ENCODE measurements at places on chromosomes 4 and X. TPM values are rescaled to one million over a fixed set of nuclear protein-coding genes. Genes with fewer than 3 reads are reported as not detected.

GRCh38 chrX:71183341-71183740 lies 38.7 kb downstream of the NLGN3 start:
- no peak overlapping the region for H3K4me3 ChIP-seq
- no peaks in the 10 kb centered on the region for H3K27me3 ChIP-seq
- H3K4me1 ChIP-seq: peaks cover 10% of the 10 kb centered on the region
- DNase-seq: peak; percentile 69
- peak overlapping the region; percentile 86 for H3K27ac ChIP-seq

DNA sequence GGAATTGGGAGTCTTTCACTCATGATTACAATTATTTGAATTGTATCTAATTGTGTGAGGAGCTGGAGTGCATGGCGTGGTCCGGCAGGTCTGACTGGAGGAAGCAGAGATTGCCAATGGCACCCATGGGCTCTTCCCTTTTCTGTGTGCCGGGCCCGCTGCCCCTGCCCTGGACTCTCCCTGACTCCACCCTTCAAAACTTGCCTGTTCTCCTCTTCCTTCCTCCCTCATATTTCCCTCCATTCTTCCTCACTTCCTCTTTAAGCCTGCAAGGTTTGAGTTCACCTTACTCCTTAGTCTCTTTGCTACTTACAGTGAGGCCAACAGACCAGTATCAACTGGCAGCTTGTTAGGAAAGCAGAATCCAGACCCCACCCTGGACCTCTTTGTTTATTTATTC lies 6.5 kb upstream of the STBD1 start:
- H3K4me3 ChIP-seq: no peak overlapping the region
- peak overlapping the region; percentile 20 for H3K27ac ChIP-seq
- H3K4me1 ChIP-seq: peaks cover 16% of the 10 kb centered on the region
- H3K27me3 ChIP-seq: peaks cover 3% of the 10 kb centered on the region

DNA sequence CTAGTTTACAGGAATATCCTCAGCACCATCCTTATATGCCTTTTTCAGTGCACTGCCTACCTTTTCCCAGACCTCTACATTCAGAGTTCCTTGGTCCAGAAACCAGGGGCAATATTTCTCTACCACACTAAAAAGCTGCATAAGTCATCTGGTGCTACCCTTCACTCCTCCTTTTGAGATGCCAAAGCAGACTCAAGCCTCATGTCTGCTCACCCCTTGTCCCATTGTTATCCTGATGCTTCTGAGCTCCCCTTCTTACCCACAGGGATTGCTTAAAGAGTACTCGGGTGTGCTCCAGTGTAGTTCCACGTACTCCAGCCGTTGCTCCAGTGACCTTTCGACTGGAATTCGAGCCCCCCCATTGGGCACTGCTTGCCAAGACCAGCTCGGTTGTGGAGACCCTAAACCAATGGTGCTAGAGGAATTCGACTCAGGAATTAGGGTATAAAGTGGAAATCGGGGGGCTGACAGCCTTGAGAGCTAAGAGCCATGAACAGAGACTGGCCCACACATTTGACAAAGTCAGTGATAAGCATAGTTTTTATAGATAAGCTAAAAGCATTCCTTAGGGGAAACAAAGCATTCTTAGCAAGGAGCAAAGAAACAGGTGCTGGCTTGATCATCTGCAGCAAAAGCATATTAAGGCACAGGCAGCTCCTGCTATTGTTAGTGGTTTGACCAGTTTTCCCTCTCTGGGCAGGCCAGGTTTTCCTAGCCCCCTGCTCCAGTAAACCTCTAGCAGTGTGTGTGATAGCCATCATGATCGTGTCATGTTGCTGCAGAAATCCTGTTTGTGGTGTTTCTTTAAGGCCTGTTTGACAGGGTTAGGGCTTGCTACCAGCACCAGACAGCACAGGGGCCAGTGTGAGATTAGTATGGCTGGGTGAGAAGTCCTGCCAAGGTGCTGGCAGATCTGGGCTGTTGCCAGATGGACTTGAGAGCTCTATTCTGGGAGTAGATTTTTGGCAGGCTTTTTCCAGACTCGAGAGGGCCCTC lies 57.5 kb upstream of the WDR1 start:
- DNase-seq: peak; percentile 33
- H3K27me3 ChIP-seq: no peaks in the 10 kb centered on the region
- H3K36me3 ChIP-seq: no peaks in the 10 kb centered on the region
- no peak overlapping the region for H3K27ac ChIP-seq

DNA sequence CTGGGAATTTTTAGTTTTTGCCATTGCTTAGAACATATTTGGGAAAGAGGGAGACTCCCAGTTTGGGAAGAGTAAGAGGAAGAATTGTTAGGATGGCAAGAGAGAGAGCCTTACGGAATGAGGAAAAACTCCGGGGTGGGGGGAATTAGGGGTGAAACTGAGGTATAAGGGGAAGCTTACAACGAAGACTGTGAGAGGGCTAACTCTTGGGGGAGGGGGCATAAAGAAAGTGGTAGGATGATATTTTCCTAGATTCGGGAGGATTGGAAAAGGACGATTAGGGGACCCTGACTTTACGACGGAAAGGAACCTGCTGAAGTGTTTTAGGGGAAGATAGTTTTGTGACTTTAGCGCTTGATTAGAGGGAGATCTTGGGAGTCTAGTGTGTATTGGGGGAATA lies 86.2 kb upstream of the HPRT1 start:
- peak overlapping the region; percentile 80 for H3K4me3 ChIP-seq
- peak overlapping the region; percentile 97 for H3K27ac ChIP-seq
- H3K27me3 ChIP-seq: peaks cover 10% of the 10 kb centered on the region
- no peaks in the 10 kb centered on the region for H3K36me3 ChIP-seq
- no peaks in the 10 kb centered on the region for H3K4me1 ChIP-seq

DNA sequence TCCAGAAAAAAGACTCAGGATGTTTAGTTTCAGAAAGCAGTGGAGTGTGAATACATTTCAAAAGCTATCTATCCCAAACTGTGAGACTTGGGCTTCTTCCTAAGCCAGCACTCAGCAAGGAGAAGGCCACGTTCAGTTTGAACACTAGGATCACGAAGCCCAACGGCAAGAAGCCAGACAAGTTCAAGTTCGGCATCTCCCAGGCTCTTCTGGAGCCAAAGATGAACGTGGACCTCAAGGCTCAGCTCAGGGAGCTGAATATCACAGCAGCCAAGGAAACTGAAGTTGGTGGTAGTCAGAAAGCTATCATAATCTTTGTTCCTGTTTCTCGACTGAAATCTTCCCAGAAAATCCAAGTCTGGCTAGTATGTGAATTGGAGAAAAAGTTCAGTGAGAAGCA lies 7.6 kb downstream of the PLAC1 start:
- H3K4me1 ChIP-seq: peaks cover 7% of the 10 kb centered on the region
- no peaks in the 10 kb centered on the region for H3K36me3 ChIP-seq
- peaks cover 22% of the 10 kb centered on the region for H3K27me3 ChIP-seq
- H3K4me3 ChIP-seq: no peak overlapping the region

GRCh38 chr4:39205000-39205399 lies 22.7 kb downstream of the WDR19 start:
- peak; percentile 9 for DNase-seq
- H3K36me3 ChIP-seq: peaks cover 12% of the 10 kb centered on the region
- no peaks in the 10 kb centered on the region for H3K27me3 ChIP-seq
- no peak overlapping the region for H3K27ac ChIP-seq
- H3K4me3 ChIP-seq: no peak overlapping the region
- no peaks in the 10 kb centered on the region for H3K4me1 ChIP-seq

DNA sequence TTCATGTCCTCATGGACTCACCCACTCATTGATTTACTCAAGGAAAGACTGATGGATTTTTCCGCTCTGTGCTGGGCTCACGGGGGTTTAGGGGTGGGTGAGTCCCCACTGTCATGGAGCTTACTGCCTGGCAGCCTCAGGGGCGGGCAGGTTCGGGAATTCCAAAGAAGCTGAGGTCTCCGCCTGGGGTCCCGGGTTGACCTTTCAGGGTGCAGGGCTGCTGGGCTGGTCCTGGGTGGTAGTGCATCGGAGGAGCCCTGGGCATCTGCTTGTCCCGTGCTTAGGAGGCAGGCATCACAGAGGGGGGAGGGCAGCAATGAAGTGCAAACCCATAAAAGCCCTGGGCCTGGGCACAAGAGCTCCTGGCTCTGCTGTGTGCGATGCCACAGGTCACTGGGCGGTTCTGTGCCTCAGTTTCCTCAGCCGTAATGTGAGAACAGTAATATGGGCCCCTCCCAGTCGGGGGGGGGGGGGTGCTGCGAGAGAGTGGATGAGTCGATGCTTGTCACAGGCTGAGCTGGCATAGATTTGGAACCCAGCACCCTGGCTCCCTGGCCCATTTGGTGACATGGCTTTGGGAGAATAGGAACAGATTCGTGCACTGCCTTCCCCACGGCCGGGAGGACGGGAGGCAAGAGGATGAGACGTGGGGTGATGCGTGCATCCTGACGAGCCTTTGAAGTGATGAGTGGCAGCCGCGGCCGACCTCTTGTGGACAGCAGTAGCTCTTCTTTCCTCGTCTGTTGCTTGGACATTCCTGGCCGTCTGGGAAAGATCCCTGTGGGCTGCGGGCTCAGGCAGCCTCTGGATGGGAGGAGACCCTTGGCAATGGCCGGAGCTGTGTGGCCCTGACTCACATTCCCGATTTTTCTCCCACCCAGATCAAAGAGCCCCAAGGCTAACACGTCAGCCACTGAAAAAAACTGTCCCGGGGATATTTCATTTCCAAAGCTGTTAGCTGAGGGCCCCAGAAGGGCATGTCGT lies 42.0 kb downstream of the PSAPL1 start:
- H3K36me3 ChIP-seq: no peaks in the 10 kb centered on the region
- peak; percentile 83 for DNase-seq
- peaks cover 47% of the 10 kb centered on the region for H3K4me1 ChIP-seq
- no peak overlapping the region for H3K4me3 ChIP-seq
- peaks cover 66% of the 10 kb centered on the region for H3K27me3 ChIP-seq

DNA sequence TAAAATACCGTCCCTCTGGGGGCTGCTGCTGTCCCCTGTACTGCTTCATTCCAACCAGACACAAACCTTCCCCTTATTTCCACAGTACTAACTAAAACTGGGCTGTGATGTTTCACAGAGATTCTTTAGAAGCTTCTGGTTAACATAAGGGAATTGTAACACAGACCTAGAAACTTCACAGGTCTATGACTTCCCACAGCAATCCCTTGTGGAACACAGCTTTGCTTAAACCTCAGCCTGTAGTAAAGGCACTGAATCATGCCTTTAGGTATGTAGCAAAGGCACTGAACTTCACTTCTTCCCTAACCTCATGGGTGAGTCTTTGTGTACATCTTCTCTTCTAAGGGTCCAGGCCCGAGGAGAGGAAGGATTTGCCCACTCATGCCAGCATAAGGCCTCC lies 49.4 kb downstream of the SPINK2 start:
- H3K27me3 ChIP-seq: no peaks in the 10 kb centered on the region
- H3K4me1 ChIP-seq: no peaks in the 10 kb centered on the region
- no peaks in the 10 kb centered on the region for H3K36me3 ChIP-seq
- DNase-seq: no peak
- H3K4me3 ChIP-seq: no peak overlapping the region

GRCh38 chrX:40755291-40756249 lies 20.2 kb upstream of the MED14 start:
- DNase-seq: peak; percentile 70
- H3K36me3 ChIP-seq: no peaks in the 10 kb centered on the region
- H3K27me3 ChIP-seq: peaks cover 19% of the 10 kb centered on the region
- peak overlapping the region; percentile 75 for H3K27ac ChIP-seq
- peaks cover 14% of the 10 kb centered on the region for H3K4me1 ChIP-seq

- H3K4me1 ChIP-seq: no peaks in the 10 kb centered on the region
- no peak for DNase-seq
- no peak overlapping the region for H3K27ac ChIP-seq
- no peaks in the 10 kb centered on the region for H3K36me3 ChIP-seq
- H3K4me3 ChIP-seq: no peak overlapping the region
These were observed 265.5 kb downstream of the PPP3CA start for GRCh38 chr4:101081695-101082369.

DNA sequence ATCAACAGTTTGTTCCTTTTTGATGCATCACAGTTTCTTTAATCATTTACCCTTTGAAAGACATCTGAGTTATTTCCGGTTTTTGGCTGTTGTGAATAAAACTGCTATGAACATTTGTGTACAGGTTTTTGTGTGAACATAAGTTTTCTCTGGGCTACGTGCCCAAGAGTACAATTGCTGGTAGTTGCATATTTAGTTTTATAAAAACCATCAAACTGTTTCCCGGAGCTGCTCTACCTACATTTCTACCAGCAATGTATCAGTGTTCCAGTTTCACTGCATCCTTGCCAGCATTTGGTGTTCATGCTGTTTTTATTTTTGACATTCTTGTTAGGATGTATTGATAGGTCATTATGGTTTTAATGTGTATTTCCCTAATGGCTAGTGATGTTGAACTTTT lies 17.3 kb downstream of the KDM6A start:
- DNase-seq: no peak
- no peaks in the 10 kb centered on the region for H3K36me3 ChIP-seq
- H3K27ac ChIP-seq: no peak overlapping the region

GRCh38 chrX:2954541-2954940 lies 25.4 kb upstream of the ARSD start:
- no peaks in the 10 kb centered on the region for H3K36me3 ChIP-seq
- no peaks in the 10 kb centered on the region for H3K4me1 ChIP-seq
- H3K27me3 ChIP-seq: peaks cover 10% of the 10 kb centered on the region
- no peak overlapping the region for H3K27ac ChIP-seq

DNA sequence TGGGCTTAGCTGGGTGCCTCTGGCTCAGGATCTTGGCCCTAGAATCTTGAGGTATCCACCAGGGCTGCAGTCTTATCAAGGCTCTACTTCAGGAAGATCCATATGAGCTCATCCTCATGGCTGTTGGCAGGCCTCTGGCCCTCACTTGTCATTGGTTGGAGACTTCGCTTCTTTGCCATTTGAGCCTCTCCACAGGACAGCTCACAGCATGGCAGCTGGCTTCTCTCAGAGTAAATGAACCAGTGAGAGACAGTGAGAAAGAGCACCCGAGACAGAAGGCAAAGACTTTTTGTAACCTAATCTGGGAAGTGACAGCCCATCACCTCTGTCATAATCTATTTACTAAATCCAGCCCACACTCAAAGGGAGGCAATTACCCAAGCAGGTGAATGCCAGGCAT lies 236.8 kb downstream of the GPAT3 start:
- H3K4me1 ChIP-seq: no peaks in the 10 kb centered on the region
- H3K27ac ChIP-seq: no peak overlapping the region
- H3K27me3 ChIP-seq: no peaks in the 10 kb centered on the region
- no peak overlapping the region for H3K4me3 ChIP-seq
- H3K36me3 ChIP-seq: no peaks in the 10 kb centered on the region

GRCh38 chr4:20432088-20432487 lies 180.4 kb downstream of the SLIT2 start:
- peak overlapping the region; percentile 81 for H3K27ac ChIP-seq
- peak; percentile 77 for DNase-seq
- no peaks in the 10 kb centered on the region for H3K27me3 ChIP-seq

GRCh38 chrX:97629597-97629985 lies 745.9 kb downstream of the RPA4 start:
- H3K36me3 ChIP-seq: no peaks in the 10 kb centered on the region
- H3K27ac ChIP-seq: no peak overlapping the region
- no peak overlapping the region for H3K4me3 ChIP-seq
- peaks cover 4% of the 10 kb centered on the region for H3K27me3 ChIP-seq

DNA sequence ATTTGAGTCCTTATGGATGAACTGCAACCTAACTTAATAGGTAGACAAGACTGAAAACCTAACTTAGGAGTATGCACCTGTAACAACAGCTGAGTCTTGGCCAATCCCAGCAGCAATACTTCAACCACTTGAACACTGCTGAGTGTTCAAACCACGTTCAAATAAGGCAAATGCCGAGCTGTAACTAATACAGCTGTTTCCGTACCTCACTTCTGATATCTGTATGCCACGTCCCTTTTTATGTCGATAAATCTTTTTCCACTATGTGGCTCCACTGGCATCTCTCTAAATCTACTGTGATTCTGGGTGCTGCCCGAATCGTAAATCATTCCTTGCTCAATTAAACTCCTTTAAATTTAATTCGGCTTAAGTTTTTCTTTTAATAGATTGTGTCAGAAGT lies 459.7 kb downstream of the INPP4B start:
- H3K27me3 ChIP-seq: no peaks in the 10 kb centered on the region
- no peak overlapping the region for H3K4me3 ChIP-seq
- DNase-seq: no peak
- H3K27ac ChIP-seq: peak overlapping the region; percentile 29

POU4F2 gene
- total RNA-seq: not detected

EMCN gene
- total RNA-seq: 36.1 TPM

TMEM47 gene
- total RNA-seq: 63.6 TPM

DCAF12L2 gene
- total RNA-seq: 15.1 TPM

Data from muscle of leg (tissue), 16 donors.